ENCODE measurements at places on chromosomes 3 and 15.

DNA sequence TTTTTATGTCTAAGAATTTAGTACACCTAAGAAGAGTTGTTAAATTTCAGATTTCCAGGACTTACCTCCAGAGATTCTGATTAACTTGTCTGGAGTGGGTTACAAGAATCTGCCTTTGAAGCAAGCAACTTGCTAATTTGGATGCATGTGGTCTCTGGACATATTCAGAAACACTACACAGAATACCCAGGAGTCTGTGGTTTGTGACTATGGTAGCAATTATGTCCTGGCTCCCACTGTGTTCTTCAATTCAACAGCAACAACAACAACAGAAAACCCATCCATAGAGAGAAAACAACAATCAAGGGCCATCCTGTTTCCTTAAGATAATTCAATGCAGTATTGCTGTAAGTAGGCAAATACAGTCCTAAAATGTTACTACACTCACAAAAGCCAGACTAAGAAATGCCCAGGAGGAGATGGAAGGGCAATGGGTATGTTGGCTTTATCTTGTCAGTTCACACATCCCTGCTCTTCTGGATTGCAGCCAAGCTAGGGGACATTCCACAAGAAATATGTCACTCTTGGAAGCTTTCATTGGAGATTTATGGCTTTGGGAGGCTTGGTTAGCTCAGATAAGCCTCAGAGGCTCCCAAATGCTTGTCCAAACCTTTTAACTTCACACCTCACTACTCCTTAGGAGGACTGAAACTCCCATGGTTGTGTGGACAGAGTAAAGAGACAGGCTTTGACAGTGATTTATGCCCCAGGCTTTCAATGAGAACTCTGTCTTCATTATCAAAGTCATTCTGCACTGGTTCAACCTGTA lies 99.4 kb upstream of the MRPL3 start:
- no peak for DNase-seq

GRCh38 chr3:110620118-110620517 lies 451.5 kb upstream of the NECTIN3 start:
- no peak for DNase-seq

GRCh38 chr3:30448450-30449289 lies 157.7 kb upstream of the TGFBR2 start:
- no peak for DNase-seq

GRCh38 chr3:31465999-31466398 lies 66.7 kb upstream of the STT3B start:
- no peak for DNase-seq

- no peak for DNase-seq
Measured at GRCh38 chr15:68821841-68822381, 1.2 kb upstream of the ANP32A start.

DNA sequence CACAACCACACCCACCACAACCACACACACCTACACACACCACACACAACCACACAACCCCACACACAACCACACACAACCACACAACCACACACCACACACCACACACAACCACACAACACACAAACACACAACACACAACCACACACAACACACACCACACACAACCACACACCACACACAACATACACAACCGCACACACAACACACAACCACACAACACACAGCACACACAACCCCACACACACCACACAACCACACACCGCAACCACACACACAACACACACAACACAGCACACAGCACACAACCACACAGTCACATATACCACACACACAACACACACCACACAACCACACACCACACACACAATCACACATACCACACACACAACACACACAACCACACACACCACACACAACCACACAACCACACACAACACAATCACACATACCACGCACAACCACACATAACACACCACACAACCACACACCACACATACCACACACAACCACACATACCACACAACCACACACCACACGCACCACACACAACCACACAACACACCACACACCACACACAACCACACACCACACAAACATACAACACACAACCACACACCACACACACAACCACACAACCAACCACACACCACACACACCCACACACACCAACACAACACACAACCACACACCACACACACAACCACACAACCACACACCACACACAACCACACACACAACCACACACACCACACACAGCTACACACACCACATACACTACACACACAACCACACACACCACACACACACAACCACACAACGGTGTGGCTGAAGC lies 23.7 kb downstream of the CPN2 start:
- no peak for DNase-seq

- no peak for DNase-seq
Measured at GRCh38 chr3:100782348-100782747, 73.1 kb downstream of the TFG start.

DNA sequence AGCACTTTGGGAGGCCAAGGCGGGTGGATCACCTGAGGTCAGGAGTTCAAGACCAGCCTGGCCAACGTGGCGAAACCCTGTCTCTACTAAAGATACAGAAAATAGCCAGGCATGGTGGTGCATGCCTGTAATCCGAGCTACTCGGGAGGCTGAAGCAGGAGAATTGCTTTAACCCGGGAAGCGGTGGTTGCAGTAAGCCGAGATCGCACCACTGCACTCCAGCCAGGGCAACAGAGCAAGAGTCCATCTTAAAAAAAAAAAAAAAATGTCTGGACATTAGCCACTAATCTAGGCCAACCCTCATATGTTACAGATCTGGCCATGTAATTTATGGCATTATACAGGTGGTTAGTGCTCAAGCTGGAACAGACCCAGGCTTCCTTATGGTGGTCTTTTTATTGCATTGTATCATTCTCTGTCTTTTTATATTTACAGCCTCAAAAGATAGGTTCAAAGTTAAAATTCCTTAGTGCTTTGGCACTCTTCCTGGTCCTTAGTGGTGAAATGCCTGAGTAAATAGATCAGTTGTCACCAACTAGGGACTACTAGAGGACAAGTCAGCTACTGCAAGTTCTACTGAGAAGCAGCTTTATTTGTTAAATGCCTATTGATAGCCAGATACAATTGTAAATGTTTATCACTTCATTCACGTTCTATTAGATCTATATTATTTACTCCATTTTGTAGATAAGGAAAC lies 16.0 kb downstream of the STARD9 start:
- DNase-seq = no peak
